HAP-1 (cell line): ENCODE measurements at places on chromosomes 3 and 15.

GRCh38 chr3:98824256-98824655 is 61.1 kb downstream of the ST3GAL6 start:
- DNase-seq: no peak

- no peak for DNase-seq
Measured at GRCh38 chr15:60557191-60557618, 78.3 kb upstream of the ICE2 start.

- DNase-seq: no peak
Measured at GRCh38 chr3:192847941-192848340, 69.7 kb downstream of the MB21D2 start.

GRCh38 chr3:155640098-155640497 is 104.8 kb downstream of the PLCH1 start:
- no peak for DNase-seq

DNA sequence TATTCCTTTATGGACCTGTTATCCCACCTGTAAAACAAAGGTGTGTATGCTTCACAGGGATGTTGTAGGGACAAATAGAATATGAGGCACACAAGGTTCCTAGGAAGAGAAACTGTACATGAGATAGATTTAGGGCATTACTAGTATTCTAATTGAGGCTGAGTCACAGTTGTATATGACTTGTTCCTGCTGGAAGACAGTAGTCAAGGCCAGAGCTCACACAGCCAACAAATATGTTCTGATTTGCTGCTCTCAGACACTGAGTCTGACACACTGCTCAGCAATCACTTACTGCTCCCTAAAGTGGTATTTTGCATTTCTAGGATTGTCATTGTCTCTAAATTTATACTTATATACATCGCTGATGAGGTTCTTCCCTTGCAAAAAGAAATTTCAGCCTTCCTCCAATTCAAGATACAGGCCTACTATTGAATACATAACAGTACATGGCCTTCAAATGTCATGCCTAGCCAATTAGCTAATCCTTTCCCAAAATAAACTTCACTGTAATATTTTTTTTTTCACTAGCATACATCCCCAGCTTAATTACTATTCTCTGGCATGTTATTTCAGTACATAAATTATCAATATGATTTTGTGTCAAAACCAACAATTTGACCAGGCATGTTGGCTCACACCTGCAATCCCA is 69.8 kb downstream of the TIGIT start:
- no peak for DNase-seq
